ENCODE measurements at places on chromosomes 1 and 21.

GRCh38 chr1:248787430-248787829 is 31.9 kb upstream of the LYPD8 start:
- DNase-seq, result no peak

GRCh38 chr1:50703240-50703639 is 256.8 kb downstream of the FAF1 start:
- DNase-seq, result no peak

- DNase-seq, result no peak
These were observed 16.6 kb upstream of the SLC2A5 start for GRCh38 chr1:9086045-9086444.

- no peak for DNase-seq
These were observed 33.9 kb downstream of the WDR4 start for GRCh38 chr21:42845296-42845965.

DNA sequence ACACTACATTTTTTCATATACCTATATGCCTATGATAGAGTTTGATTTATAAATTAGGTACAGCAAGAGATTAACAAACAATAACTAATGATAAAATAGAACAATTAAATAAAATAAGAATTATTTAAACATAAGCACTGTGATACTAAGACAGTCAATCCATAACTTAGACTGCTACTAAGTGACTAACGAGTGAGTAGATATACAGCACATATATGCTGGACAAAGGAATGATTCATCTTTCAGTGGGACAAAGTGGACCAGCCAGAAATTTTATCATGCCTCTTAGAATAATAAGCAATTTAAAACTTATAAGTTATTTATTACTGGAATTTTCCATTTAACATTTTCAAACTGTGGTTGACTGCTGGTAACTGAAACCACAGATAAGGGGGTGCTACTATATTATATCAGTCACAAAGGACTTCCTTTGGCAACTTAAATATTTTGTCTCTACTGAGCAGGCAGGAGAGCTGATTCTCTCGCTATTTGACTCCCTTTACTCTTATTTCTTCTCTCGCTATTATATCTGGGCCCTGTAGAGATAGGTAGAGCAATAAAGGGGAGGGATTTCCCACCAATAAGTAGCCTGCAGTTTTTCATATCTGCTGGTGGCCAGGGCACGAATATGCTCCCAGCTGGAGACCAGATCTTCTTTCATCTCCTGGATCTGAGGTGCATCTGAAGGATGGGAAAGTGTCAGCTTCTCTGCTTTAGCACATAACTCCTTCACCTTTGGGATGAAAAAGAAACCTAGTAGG is 10.8 kb downstream of the SPTA1 start:
- no peak for DNase-seq

GRCh38 chr1:217025381-217025780 is 302.2 kb upstream of the ESRRG start:
- no peak for DNase-seq

- no peak for DNase-seq
These were observed 40.6 kb upstream of the CLIC4 start for GRCh38 chr1:24704411-24705259.

DNA sequence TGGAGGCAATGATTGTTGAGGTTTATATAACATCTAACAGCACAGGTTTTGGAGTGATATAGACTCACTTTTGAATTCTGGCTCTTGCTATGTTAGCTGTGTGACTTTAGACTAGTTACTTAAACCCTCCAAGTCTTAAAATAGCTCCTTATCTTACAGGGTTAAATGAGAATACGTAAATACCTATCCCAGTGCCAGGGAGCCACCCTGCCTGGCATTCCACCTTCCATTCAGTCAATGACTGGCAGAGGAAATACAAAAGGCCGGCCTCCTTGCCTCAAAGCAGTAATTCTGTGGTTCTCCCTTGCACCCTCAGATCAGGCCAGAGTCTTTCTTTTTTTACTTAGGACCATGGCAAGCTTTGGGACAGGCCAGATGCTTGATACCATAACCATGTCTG is 31.8 kb downstream of the DBT start:
- no peak for DNase-seq

GRCh38 chr1:237799762-237800474 is 90.8 kb downstream of the ZP4 start:
- no peak for DNase-seq

DNA sequence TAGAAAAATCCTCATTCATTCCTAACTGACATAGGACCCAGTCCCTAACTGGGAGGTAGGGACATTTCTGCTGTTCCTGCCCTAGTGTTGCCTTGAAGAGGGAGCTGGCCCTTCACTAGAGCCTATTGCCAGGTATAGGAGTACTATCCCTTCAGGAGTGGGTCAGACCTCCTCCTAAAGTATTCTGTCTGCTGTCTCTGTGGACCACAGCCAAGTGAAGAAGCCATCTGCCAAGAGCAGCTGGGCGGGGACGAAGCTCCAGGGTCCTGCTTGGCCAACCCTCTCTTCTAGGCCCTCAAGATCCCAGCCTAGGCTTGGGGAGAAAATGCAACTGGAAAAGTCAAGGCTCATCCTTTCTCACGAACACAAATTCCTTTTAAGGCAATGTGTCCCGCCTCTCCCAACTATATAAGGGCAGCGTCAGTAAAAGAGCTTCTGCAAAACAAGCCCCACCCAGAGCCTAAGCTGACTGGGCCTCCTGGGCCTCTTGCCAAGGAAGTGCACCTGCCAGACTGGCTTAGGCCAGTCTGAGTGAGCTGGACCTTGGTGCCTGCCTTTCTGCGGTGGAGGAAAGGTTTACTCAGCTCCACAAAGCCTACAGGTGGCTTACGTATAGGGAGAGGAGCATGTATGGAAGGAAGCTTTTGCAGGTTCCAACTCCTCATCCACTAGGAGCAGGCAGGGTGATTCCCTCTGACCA is 638 bp upstream of the TUFT1 start:
- peak; percentile 60 for DNase-seq

GRCh38 chr1:197519741-197520334 is 251.8 kb downstream of the CRB1 start:
- DNase-seq, result no peak

DNA sequence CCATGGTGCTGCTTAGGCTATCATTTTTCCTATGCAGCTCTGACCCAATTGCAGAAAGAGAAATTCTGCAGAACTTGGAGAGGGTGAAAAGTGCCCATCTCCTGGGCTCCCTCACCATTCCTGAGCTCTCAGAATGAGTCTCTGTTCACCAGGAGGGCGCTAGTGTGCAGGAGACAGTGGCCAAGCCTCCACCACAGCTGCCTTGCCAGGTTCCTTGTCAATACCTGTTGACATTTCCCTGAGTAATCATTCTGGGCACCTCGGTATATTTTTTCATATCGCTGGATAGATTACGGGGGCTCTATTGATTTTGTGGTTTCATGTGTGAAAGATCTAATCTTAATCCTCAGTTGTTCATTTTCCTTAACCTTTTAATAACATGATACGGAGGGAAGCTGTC is 13.0 kb upstream of the C8B start:
- DNase-seq, result no peak

GRCh38 chr1:247296599-247297180 is 35.0 kb downstream of the ZNF496 start:
- DNase-seq, result no peak
